ENCODE measurements at places on chromosomes 7 and 10.

DNA sequence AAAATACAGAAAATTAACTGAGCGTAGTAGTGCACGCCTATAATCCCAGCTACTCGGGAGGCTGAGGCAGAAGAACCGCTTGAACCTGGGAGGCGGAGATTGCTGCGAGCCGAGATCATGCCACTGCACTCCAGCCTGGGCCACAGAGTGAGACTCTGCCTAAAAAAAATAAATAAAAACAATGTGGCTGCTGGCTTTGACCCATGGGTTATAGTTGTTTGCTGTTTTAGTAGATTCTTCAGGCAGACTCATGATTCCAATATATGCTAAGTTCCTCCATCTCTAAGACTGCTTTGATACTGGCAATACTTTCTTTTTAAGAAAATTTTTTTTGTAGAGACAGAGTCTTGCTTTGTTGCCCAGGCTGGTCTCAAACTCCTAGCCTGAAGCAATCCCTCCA is 8.4 kb downstream of the OLAH start:
- peak; percentile 64 for DNase-seq

- no peak for DNase-seq
Measured at GRCh38 chr7:75642810-75643486, 95.8 kb downstream of the HIP1 start.

GRCh38 chr10:27153845-27154193 is 365 bp downstream of the YME1L1 start:
- no peak for DNase-seq

DNA sequence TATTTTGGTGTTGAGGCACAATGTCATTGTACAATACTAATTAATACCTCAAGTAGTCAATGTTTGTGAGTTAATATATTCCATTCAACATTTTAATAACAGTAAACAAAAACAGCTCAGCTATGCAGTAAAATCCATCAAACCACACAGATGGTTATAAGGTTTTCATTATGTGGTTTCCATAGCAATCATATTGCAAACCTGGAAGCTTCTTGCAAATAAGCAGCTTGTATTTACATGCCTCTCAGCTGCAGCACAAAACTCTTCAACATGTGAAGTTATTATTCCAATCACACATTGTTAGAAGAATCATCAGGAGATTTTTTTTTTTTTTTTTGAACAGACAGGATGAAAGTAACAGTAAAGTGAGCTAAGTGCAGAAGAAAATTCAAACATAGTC is 170.2 kb downstream of the SKAP2 start:
- no peak for DNase-seq

- no peak for DNase-seq
Measured at GRCh38 chr7:9680713-9681112, 1247.3 kb downstream of the NXPH1 start.

- no peak for DNase-seq
Measured at GRCh38 chr10:52571516-52572182, 200.9 kb downstream of the MBL2 start.

- no peak for DNase-seq
Measured at GRCh38 chr10:42593284-42593683, 45.1 kb downstream of the ZNF33B start.

DNA sequence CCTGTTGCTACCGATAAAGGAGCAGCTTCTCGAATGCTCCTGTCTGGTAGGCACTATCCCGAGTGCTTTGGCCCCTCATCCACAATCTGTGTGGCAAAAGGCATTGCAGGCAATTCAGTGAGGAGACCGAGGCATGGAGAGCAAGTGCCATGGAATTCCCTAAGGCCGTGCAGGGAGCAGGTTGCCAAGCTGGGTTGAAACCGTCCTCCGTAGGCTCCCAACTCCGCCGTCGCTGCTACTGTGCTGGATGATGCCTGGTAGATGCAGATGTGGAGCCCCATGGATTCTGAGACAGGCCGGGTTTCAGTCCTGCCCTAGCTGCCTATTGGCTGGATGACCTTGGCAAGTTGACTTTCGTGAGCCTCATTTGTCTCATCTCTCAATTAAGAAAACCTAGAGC is 85.3 kb downstream of the EGFR start:
- DNase-seq, result no peak

- DNase-seq, result peak; percentile 79
Measured at GRCh38 chr10:13803566-13804554, 217.1 kb downstream of the PRPF18 start.

GRCh38 chr10:78779339-78779955 is 289.3 kb upstream of the ZMIZ1 start:
- no peak for DNase-seq

GRCh38 chr7:107089627-107090026 is 45.1 kb downstream of the PRKAR2B start:
- no peak for DNase-seq

- no peak for DNase-seq
Measured at GRCh38 chr10:45547207-45547606, 125.4 kb downstream of the ZFAND4 start.

- DNase-seq, result no peak
Measured at GRCh38 chr10:86798025-86798424, 41.6 kb downstream of the BMPR1A start.

DNA sequence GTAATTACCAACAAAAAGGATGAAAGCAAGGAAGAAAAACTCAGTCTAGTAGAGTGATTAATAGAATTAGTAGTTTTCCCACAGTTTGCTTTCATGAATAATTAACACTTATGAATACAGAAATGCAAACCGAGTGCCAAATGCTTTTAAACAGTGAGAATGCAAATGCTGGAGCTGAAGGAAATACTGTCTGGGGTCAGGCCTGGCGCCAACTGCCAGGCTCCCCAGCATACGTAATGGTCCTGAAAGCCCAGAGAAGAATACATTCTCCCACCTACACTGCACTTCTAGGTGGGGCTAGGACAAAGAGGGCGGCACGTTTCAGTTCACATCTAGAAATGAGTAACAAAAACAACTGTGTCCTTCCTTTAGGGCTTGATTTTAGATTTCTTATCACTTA is 30.0 kb downstream of the GLUD1 start:
- DNase-seq, result no peak

DNA sequence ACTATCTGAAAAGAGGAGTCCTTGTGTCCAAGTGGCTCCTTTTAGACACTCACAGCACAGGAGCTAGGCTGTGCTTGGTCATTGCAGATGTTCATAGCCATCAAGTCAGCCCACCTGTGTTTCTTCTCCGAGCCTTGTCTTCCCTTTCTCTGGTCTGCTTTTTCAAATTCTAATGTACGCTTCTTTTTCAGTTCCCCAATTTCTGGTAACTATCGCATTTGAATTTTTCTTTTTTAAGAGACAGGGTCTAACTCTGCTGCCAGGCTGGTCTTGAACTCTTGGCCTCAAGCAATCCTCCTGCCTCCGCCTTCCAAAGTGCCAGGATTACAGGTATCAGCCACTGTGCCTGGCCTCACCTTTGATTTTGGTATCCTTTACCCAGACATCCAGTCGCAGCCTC is 18.9 kb downstream of the APBB1IP start:
- no peak for DNase-seq

DNA sequence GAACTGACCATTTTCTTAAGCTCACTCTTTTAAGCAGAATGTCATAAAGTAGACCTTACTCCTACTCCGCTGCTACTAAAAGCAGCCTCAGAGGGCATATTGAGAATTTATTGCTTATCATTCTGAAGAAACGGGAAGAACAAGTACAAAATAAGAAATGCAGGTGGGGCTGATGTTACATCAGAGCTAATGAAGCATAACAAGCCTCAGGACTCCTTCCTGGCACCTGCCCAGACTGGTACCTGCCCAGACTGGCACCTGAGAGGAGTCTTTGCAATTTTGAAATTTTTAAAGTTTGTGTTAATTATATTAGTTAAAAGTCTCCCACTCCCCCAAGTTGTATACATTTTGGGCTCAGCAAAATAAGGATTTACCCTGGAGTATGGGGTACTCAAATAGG is 162.4 kb downstream of the SEMA3E start:
- DNase-seq, result no peak

DNA sequence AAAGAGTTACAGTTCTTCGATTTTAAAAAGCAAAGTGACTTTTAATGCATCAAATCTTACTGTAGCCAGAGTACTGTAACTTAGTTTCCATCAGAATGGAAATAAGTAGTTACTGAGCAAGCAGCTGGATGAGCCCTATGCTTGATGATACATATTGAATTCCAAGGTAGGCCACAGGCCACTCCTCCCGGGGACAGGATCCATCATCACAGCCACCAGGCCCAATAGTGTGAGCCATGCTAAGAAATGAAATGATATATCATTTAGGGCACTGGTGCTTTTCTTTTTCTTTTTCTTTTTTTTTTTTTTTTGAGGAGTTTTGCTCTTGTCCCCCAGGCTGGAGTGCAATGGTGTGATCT is 42.9 kb upstream of the TOMM7 start:
- DNase-seq, result no peak

- no peak for DNase-seq
Measured at GRCh38 chr10:132306864-132307751, 642 bp downstream of the STK32C start.

GRCh38 chr7:18179093-18179492 is 151.4 kb upstream of the PRPS1L1 start:
- DNase-seq, result peak; percentile 81

GRCh38 chr7:131581241-131582051 is 25.0 kb upstream of the PODXL start:
- no peak for DNase-seq

DNA sequence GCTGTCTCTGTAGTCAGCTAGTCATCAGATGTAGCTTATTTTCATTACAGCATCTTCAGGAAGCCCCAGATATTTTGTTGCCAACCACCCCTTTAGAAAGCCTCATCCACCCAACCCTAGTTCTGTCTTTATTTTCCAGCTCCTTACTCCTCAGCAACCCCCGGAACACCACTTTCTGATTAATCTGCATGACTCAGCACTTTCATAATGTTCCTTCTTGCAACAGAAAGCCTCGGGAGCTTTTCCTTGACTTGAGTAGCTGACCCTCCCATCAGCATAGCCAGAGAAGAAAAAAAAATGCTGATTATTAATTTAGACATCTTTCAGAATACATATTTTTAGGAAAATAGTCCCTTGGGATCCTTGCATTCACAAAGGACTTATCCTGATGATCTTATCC is 244.0 kb upstream of the CXCL12 start:
- peak; percentile 8 for DNase-seq

- DNase-seq, result no peak
Measured at GRCh38 chr7:107405559-107405958, 64.3 kb upstream of the GPR22 start.

- DNase-seq, result no peak
Measured at GRCh38 chr10:48806342-48806741, 121.7 kb downstream of the WDFY4 start.

DNA sequence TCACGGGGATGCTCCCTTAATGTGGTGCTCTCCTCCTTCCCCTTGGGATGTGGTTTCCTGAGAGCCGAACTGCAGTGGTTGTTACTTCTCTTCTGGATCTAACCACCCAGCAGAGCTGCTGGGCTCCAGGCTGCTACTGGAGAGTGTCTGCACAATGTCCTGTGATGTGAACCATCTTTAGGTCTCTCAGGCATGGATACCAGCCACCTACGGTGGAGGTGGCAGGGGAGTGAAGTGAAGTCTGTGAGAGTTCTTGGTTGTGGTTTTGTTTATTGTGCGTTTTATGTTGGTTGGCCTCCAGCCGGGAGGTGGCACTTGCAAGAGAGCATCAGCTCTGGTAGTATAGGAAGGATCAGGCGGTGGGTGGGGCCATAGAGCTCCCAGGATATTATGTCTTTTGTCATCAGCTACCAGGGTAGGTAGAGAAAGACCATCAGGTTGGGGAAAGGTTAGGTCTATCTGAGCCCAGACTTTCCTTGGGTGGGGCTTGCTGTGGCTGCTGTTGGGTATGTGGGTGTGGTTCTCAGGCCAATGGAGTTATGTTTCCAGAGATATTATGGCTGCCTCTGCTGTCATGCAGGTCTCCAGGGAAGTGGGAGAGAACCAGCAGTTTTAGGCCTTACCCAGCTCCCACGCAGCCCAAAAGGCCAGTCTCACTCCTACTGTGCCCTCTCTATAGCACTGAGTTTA is 87.9 kb downstream of the KIF20B start:
- no peak for DNase-seq

- DNase-seq, result no peak
Measured at GRCh38 chr7:69677054-69677852, 79.0 kb downstream of the AUTS2 start.

GRCh38 chr7:76318488-76319353 is 16.2 kb downstream of the HSPB1 start:
- DNase-seq, result peak; percentile 66

GRCh38 chr7:116021237-116021636 is 9.3 kb downstream of the TFEC start:
- DNase-seq, result no peak

GRCh38 chr10:106513352-106513771 is 651.1 kb downstream of the SORCS1 start:
- no peak for DNase-seq

- no peak for DNase-seq
Measured at GRCh38 chr10:35745617-35746403, 103.7 kb upstream of the FZD8 start.

- no peak for DNase-seq
Measured at GRCh38 chr7:115106316-115106715, 184.4 kb downstream of the MDFIC start.

GRCh38 chr7:7799138-7799537 is 80.7 kb upstream of the RPA3 start:
- peak; percentile 20 for DNase-seq

- no peak for DNase-seq
Measured at GRCh38 chr7:147774461-147774860, 816.1 kb upstream of the C7orf33 start.

GRCh38 chr10:77613476-77614130 is 24.0 kb downstream of the KCNMA1 start:
- no peak for DNase-seq

Data from SJSA1 (cell line).